ENCODE measurements at places on chromosomes 7 and 10.

- no peak for DNase-seq
These were observed 1.8 kb downstream of the ADRA2A start for GRCh38 chr10:111078505-111079185.

GRCh38 chr10:101695404-101695890, 477 bp upstream of the FBXW4 start:
- no peak for DNase-seq

GRCh38 chr10:68870545-68871104, 30.5 kb upstream of the DDX50 start:
- DNase-seq, result peak; percentile 6

- no peak for DNase-seq
These were observed 376.9 kb upstream of the LRGUK start for GRCh38 chr7:133750287-133750686.

DNA sequence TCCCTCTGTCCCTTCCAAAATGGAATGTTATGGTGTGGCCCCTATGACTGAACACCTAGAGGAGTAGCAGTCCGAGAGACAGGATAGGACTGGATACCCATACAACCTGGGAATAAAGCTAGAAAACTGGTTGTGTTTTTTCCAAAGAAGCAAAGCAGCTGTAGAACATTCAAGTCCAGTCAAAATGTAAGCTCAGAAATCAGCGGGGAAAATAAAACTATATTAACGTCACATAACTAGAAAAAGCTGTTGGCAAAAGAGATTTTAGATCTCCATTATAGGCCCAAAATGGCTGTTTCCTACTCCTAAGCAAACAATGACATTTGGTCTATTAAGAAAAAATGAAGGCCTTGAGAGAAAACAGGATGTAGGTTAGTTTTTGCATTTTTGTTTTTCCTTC, 177.7 kb downstream of the PTN start:
- DNase-seq, result no peak

DNA sequence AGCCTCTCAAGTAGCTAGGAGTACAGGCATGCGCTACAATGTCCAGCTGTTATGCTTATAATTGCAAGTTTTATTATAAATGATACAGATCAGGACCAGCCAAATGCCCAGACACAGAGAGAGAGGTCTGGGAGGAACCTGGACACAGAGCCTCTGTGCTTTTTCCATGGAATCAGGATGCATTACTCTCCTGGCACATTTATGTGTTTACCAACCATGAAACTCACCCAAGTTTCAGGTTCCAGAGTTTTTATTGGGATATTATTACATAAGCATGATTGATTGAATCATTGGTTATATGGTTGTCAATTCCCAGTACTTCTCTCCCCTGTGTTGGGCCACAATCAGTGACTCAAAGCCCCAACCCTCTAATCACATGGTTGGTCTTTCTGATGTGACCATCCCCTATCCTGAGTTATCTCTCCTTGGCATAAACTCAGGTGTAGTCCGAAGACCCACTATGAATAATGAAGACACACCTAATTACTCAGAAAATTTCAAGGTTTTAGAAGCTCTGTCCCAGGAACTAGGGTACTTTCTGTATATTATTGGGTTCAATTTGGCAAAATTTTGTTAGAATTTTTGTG, 30.6 kb downstream of the MXI1 start:
- no peak for DNase-seq

DNA sequence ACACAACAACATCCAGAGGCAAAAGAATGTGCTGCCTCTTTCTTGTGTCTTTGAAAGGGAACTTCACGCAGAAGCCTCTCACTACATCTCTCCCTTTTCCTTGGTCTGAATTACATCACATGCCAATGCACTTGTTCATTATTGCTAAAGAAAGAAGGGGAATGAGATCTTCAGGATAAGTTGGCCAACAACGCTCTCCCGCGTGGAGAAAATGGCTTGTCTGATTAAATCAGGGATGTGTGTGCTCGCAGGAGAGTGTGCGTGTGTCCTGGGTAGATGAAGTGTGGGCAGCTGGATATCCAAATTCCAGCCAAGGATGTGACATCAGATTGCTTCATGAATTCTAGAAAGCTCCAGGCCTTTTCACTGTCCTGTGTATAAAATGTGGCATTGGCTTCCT, 541.6 kb upstream of the FZD8 start:
- no peak for DNase-seq

GRCh38 chr10:14624600-14624999, 150.1 kb downstream of the FAM107B start:
- DNase-seq, result no peak

DNA sequence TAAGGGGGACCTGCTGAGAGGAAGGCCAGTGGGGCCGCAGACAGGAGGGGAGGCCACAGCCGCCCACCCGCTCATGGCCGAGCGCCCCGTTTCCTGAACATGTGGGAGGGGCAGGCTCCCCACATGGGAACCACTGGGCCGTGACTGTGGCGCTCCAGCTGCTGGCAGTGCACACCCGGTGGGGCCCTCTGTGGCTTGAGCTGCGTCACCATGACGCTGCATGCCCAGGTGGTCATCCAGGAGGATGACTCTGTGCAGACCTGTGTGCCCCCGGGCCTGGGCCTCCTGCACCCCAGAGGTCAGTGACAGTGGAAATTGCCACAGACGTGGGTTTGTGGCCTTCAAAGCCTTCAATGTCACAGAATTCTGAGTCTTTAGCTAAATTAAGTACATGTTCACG, 85.1 kb downstream of the MGMT start:
- DNase-seq, result no peak
